Activated T-cell treated with anti-CD3 and anti-CD28 coated beads for 48 hours (primary cell): ENCODE measurements at places on chromosomes 7 and 10.

- no peak for DNase-seq
Observed at GRCh38 chr7:94266238-94266644, 128.5 kb upstream of the COL1A2 start.

DNA sequence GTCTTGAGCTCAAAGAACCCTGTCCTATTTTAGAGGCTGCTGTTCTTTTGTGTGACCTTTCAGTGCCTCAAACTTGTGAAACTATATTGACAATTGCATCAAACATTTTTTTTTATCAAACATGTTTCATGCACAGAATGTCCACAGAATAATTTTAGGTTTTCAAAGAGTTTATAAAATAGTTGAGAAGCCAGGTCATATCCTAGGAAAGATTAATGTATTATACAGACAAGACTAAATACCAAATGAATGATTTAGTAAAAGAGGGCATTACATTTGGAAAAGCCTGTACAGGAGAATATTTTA is 67.0 kb downstream of the CDK6 start:
- no peak for DNase-seq

- no peak for DNase-seq
Observed at GRCh38 chr10:47451273-47451997, 32.5 kb downstream of the ANXA8 start.

DNA sequence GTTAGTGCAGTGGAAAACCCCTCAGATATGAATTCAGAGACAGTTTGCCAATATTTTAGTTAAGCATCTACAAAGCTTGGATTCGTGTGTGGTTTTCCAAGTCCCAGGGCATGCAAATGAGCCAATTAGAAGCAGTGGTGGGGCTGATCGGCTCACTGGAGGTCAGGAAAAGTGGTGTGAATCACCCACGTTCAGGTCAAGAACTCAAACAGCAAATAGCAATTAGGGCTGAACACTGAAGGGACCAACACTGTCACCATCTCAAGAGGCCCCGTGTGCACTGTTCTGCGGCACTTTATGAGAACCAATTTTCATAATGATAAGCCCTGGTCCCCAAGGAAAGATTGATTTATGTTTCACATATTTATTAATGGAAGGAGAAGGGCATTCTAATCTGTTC is 68.9 kb downstream of the ADARB2 start:
- no peak for DNase-seq

- no peak for DNase-seq
Observed at GRCh38 chr7:71386152-71386785, 254.3 kb downstream of the GALNT17 start.

GRCh38 chr10:137031-137430 is 1.8 kb downstream of the ZMYND11 start:
- peak; percentile 43 for DNase-seq

- DNase-seq: no peak
Observed at GRCh38 chr10:131723297-131724168, 177.3 kb upstream of the PPP2R2D start.

- no peak for DNase-seq
Observed at GRCh38 chr7:12815426-12815825, 128.0 kb downstream of the ARL4A start.

- no peak for DNase-seq
Observed at GRCh38 chr10:7667262-7668141, 736 bp upstream of the ITIH5 start.

DNA sequence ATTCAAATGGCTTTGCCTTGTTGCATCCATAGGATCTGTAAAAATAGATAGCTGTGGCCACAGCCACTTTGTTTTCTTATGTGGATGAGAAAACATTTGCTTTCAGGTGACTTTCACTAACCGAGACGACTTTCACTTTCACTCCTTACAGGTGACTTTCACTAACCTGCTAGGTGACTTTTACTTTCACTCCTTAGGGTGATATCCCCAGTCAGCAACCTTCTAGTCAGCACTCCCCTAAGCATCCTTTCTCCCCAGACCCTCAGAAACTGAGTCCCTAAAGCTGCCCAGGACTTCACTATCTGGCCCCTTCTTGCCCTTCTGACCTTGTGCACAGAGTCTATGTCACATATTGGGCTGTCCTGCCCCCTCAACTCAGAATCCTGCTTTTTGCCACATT is 177.5 kb downstream of the RELN start:
- no peak for DNase-seq

DNA sequence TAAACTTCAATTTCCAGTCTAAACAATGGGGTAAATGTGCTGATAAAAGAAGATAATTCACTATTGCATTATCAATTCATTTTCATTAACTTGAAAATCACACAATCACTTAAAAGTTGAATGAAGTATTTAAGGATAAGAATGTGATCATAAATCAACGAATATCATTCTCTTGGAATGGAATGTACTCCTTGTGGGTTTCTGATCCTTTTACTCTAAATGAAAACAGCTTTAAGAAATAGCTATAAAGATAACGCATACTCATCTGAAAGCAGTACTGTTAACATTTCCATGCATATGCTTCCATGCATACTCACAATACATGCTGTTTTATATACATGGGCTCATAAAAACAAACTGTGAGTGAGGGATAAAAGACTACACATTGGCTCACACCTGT is 108.8 kb downstream of the ATE1 start:
- no peak for DNase-seq

DNA sequence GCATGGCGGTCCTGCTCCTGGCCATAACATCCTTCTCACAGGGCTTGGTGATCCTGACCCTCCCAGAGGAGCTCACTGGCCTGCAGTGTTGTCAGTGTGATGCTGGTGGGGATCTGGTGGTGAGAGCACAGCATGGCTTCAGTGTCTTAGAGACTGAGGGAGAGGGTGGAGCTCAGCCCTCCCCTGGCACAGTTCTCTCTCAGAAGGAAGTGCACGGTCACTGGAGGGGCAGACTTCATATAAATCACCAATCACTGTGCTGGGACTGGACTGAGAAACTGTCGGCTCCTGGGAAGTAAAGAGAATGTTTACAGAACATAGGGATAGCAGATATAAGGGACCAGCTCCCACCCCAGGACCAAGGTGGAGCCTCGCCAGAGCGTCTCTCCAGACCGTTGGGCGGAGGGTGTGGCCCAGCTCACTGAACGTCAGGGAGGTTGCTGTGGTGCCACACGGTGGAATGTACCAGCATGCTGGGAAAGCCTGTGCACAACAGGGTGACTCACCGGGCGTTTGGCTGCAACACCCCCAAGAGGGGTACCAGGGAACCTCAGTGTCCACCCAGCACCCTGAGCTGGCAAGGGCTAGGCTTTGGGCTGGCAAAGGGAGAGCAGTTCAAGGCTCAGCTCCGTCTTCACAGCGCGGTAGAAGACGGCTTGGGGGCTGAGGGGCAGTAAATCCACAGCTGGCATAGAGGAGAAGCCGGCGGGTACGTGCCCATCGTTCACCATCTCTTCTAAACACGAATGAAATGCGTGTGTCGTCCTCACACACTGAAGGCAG is 8.8 kb upstream of the GET4 start:
- DNase-seq: no peak

DNA sequence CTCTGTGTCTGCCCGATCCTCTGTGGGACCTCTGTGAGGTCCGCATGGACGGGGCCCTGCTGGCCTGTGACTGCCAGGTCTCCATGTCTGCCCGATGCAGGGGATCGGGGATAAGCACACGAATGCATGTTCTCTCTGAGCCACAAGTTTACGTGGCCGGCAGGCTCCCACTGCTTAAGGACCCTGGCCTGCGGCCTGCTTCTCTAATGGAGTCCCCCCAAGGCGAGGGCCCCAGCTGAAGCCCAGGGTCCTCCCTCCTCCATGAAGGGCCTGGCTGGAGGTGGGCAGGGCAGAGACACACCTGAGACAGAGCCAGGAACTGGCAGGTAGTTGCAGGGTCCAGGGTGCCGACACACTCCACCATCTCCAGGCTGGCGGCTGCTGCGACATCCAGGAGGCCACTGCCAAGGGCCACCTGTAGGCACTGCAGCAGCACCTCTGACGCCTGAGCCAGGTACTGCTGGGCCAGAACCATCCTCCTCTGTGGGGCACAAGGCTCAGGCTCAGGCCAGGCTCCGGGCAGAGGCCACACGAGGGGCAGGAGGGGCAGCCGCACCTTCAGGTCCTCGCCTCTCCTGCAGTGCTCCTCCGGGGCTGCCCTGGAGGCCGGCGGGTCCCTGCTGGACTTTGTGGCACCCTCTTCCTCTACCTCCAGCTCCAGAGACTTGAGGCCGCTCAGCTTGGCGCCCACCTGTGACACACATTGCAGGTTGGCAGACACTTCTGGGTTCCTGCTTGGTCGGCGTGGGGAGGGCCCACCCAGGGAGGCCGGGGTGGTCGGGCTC is 60.9 kb upstream of the NKX6-2 start:
- no peak for DNase-seq

DNA sequence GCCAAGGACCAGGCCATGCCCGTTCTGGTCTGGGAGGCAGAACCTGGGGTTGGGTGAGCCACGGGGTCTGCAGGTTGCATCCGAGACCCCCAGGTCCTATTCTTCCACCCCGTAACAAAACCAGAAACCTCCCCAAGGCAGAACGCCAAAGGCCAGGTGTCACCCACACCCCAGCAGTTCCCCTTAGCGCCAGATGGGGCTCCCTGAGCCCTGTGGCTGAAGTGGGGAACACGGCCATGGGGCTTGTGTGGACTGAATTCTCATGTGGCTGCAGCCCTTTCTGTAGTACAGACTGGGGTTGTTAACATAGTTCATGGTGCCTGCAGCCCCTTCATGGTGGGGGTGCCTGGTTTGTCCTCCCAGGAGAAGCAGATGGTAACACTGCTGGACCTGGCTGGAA is 10.2 kb downstream of the BRI3 start:
- DNase-seq: no peak

- no peak for DNase-seq
Observed at GRCh38 chr10:14306190-14306589, 24.5 kb downstream of the FRMD4A start.

- no peak for DNase-seq
Observed at GRCh38 chr10:49750546-49750945, 11.6 kb downstream of the OGDHL start.

- DNase-seq: no peak
Observed at GRCh38 chr10:66943590-66943989, 17.8 kb downstream of the LRRTM3 start.

GRCh38 chr10:77176232-77176631 is 461.4 kb downstream of the KCNMA1 start:
- no peak for DNase-seq

DNA sequence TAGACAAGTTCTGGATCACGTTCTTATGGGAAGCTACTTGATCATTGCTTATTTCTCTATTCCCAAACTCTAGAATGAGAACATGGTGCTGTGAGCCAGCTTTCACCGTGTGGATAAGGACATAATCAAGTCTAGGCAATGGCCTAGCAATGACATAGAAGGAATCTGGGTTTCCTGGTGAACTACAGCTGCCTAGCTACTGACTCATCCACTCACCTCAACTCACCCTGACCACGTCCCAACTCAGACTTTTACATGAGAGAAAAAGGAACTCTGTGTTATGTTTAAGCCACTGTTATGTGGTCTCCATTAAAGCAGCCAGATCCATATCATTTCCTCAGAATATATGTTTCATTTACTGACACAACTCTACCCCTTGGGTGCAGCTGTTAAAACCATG is 18.8 kb upstream of the MET start:
- no peak for DNase-seq

- DNase-seq: no peak
Observed at GRCh38 chr10:89206402-89207180, 526 bp downstream of the CH25H start.

- DNase-seq: no peak
Observed at GRCh38 chr10:21379143-21379542, 146.3 kb downstream of the SKIDA1 start.

DNA sequence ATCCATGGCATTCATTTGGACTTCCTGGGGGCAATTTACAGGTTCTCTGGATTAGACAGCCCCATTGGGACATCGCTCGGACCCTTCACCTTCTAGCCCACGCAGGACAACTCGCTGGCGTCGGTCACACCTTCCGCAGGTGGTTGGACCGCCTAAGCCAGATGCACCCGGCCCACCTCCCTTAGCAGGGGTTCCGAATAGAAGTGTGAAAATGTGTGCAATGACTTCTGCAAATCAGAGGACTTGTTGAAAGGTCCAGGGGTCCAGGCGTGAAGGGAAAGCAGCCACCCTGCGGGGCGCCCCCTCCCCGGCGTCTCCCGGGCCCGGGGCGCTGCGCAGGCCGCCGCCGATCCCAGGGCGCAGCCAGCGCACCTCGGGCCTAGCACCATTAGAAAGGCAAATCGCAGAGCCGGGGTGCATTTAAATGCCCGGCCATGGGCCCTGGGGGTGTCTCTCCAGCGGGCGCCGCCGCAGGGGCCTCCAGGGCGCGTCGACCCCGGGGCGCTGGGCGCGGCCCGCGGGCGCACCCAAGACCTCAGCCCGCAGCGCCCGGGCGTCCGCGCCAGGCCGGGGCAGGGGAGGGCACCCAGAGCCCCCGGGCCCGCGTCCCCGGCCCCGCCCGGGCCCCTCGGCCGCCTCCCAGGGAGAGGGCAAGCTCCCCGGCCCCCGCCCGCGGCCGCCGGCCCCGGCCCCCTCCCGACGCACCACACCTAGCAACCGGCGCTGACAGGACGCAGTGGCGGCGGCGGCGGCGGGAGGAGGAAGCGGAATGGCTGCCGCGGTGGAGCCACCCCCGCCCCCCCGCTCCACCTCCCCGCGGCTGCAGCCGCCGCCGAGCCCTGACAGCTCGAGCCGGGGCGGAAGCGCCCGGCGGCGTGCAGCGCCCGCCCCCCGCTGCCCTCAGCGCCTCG is 1.2 kb downstream of the JAZF1 start:
- DNase-seq: peak; percentile 56

- DNase-seq: no peak
Observed at GRCh38 chr7:50558294-50559053, 6.7 kb downstream of the DDC start.

- no peak for DNase-seq
Observed at GRCh38 chr7:109126404-109127050, 556.9 kb downstream of the DNAJB9 start.

DNA sequence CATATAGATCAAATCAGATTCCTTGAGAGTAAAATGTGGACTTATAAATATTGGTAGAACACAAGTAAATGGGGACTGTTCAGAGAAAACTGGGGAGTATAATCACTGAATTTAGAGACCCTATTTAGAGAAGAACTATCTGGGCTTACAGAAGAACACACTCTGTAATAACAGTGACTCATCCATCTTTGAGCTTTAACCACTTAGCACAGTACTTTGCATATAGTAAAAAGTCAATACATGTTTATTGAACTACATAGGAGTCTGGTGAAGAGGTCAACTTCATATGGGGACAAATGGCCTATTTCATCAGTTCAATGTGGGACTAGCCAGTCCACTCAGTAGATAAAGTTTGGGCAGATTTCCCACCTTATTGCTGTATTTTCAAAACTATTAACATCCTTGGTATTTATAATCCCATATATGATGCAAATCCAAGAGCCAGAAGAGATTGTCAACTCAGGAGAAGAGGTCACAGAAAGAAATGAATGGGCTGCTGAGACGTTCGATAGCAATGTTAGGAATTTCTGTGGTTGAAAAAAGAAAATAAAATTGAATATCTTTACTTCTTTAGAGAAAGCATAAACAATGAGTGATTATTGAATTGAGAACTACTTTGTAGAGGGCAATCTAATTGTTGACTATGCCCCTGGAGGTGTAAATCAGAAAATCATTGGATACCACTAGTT is 119.3 kb upstream of the CACNA2D1 start:
- DNase-seq: no peak

- no peak for DNase-seq
Observed at GRCh38 chr10:27564398-27564797, 60.3 kb downstream of the RAB18 start.
